Sciatic nerve (tissue), 2 donors: ENCODE measurements at places on chromosomes 2 and 18. TPM values are rescaled to one million over a fixed set of nuclear protein-coding genes. Genes with fewer than 3 reads are reported as not detected.

GRCh38 chr2:120503793-120504571 lies 158.0 kb downstream of the INHBB start:
- DNase-seq: no peak

DNA sequence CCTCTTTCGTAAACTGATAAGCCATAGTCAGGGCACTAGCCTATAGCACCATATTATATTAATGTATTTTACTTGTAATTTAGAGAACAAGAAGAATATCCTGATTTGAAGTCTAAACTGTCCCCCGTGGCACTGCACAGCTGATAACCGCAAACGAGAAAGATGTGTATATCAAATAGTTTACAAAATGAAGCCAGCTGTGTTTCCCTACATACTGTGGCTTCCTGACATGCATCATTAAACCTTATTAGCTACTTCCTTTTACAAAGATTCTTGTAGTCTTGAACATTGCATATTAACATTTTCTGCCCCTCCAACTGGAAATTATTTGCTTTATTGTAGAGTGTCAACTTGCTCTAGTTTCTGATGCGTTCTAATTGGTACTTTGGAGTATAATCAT lies 153.5 kb upstream of the NFATC1 start:
- DNase-seq: no peak

GRCh38 chr2:85707304-85707703 lies 13.1 kb downstream of the GNLY start:
- no peak for DNase-seq

DNA sequence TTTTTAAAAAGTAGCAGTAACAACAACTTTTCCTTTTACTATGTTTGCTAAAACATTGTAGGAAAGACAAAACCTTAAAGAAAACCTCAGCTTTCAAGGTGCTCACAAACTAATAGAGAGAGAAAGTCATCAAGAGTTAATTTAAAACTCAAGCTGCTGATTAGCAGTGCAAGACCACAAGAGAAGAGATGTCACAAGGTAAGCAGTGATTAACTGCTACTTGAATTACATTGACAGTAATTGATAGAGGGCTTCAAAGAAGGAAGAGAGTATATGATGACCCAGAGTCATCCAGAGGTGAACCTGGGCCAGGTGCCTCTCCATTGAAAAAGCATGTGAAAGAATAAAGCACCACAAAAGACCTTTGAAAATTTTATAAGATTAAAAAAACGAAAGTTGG lies 939.6 kb upstream of the CNTNAP5 start:
- DNase-seq: no peak

DNA sequence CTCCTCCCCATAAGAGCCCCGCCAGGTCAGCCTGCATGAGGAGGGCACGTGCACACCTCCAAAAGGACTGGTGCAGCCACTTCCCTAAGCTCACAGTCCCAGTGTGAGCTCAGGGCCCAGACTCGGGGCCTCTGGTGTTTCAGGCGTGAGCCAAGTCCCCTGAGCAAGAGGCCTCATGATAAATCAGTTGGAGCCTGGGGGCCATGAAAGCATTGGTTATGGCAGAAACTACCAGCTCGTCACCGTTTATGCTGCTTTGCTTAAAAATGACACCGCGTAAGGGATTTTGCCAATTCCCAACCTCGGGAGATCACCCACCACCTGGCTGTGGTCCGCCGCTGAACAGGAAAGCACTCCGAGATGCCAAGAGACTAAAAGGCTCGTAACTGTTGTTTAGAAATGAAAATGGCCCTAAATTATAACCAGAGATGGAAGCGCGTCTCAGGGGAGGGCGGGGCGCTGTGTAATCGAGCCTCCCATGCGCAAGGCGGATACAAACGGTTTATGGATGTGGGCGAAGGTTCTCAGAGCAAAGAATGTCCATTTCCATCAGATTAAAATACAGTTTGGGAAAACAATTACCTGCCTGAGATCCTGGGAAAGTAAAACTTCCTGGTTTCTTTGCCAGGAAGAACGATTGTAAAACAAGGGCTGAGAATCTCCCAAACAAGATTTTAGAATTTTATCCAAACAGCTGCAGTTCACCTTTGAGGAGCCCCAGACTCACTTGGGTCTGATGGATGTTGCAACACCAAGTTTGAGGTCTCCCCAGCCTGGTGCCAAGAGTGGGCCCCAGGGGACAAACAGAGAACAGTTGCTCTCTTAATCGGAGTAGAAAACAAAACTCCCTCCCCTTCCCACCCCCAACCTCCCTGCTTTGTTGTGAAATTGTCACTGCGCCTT lies 141.4 kb downstream of the BCL2 start:
- DNase-seq: peak; percentile 82

Gene SKA1
- total RNA-seq: 0.36 TPM

Gene IL1F10
- not detected for total RNA-seq

Gene UGT1A4
- not detected for total RNA-seq

Gene ZBTB14
- total RNA-seq: 16.7 TPM
